ENCODE measurements at places on chromosomes 7 and 10. TPM values are rescaled to one million over a fixed set of nuclear protein-coding genes. Genes with fewer than 3 reads are reported as not detected.

SPDYE9 gene
- polyA plus RNA-seq = 0.10 TPM

SP8 gene
- polyA plus RNA-seq = not detected

HYAL4 gene
- polyA plus RNA-seq = not detected

ATOH7 gene
- polyA plus RNA-seq = not detected

NPM3 gene
- polyA plus RNA-seq = 54.1 TPM

DNA sequence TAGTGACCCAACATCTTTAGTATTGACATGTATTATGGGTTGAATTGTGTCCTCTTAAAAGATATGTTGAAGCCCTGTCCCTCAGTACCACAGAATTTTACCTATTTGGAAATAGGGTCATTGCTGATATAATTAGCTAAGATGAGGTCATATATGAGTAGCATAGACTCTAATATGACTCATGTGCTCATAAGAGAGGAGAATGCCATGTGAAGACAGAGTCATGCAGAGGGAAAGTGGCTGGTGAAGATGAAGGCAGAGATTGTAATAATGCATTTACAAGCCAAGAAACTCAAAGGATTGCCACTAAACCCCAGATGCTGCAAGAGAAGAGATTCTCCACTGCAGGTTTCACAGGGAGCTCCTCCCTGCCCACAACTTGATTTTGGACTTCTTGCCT lies 496.4 kb downstream of the KIF20B start:
- no peak for DNase-seq

- DNase-seq = no peak
Measured at GRCh38 chr10:74652664-74653063, 173.7 kb upstream of the KAT6B start.

DNA sequence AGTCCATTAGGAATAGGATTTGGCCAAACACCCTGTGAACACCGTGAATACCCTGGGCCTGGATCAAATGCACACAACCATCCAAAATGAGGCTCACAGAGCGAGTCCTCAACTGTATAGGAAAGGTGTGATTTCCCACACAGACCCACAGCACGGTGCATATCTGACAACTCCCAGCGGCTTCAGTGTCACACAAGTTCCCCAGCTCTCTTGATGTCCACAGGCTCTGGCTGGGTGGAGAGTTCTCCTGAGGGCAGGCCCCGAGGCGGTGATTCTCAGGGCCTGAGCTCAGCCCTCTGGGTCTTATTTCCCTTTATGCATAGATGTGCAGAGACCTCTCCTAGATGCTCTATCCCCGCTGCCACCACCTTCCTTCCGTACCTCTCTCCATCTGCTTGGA lies 64.1 kb downstream of the SH3PXD2A start:
- no peak for DNase-seq

GRCh38 chr10:76341740-76342139 lies 910.3 kb downstream of the LRMDA start:
- DNase-seq = no peak

DNA sequence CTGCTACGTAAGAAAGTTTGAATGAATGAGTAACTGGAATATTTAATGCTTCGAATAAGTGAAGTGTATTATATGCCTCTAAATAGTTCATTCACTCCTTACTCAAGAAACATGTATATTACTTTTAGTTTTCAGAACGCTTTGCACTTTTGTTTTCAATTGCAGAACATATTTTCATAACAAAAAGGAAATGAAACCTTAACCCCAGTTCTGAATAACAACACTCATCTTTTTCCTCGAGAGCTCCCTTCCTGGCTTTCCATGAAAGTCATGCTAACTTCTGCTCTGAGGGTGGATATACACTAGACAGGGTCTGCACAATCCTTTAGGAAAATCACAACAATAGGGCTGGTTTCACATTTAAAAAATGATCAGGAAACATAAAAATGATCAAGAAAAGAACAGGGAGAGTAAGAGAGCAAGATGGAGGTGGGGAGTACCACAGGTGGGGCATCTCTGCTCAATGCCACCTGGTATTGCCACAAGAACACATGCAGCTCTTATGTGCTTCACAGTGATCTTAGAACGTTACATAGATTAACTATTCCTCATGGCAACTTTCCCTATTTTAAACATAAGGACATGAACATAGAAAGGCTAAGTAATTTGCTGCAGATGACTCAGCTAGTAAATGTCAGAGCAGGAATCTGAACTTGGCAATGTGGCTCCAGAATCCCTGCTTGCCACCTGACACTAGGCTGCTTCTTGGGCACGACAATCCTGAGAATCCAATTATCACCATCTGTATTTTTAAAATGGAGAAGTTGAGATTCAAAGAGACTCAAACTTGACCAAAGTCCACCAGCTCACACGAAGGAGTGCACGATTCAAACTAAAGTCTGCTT lies 219.5 kb upstream of the AOAH start:
- peak; percentile 39 for DNase-seq

DNA sequence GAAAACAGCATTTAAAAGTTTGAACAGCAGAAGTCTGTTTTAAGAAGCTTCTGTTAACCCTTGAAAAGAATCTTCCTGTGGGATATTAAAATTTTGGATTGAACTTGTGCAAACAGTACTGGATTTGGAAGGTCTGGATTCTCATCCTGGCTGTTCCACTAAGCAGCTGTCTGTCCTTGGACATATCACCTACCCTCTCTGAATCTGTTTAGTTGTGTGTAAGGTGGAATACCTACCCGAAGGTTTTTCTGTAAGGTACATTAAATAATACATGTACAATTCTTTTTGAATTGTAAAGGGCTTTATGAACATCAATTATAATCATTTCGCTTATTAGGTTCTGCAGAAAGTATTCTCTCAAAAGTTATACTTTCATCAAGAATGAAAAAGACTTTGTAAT lies 2.2 kb downstream of the PDCD4 start:
- DNase-seq = no peak

DNA sequence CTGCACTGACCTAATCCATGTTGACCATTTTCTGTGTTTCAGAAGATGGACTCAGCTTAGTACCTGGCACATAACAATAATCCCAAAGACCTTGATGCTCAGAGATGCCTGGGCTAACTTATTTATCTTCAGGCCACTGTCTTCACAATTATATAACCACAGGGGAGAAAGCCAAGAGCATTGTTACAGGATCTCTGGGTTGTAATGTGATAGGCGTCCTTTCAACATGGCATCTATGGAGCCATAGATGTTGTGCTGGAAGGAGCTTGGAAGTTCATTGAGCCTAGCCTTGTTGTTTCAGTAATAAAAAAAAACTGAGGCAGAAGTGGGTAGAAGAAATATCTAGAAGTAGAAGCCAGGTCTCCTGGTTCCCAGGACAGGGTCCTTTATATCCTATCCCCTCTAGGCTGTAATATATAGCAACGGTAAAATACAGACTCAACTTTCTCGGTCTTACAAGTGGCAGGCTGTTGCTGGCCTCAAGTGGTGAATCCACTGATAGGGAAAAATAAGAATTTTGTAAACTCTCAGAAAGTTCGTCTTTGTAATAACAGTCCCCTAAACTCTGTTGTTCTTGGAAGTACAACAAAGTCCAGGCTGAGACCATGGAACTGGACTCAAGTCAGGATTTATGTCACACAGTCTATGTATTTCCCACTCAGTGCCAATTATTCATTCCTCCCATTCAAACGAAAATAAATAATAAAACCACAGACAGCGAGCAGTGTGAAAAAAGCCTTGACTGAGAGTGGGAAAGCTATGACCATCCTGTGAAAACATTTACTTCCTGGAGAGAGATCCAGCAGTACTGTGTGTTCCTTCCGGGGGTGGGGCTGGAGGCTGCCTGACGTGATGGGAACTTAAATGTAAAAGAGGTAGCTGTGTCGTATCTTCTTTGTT lies 277.6 kb downstream of the REEP3 start:
- DNase-seq = peak; percentile 89

DNA sequence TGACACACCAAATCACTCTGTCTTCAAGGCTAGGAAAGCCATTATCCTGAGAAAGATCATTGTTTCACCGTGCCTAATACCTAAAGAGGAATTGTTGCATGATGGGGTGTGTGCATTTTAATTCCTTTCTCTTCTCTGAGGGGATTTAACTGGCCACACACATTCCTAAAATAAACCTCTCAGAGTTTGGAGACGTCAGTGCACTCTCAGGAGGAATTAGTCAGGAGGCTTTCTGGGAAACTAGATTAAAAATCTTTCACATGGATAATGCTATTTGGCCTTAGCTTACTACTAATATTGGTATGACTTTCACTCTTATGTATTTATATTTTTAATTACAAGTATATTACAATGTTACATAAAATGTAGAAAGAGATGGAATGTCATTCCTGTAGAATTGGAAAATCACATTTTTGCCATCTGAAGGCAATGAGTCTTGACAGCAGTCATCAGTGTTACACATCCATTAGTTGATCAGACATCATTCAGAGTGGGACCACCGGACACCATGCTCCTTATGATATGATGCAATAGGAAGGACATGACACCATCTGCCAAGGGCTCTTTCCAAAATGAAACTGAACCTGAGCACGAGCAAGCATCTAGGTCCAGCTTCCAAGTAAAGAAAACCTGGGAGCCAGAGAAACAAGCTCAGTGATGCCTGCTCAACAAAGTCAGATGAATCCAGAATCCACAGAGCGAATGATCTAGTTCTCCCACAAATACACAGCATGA lies 43.1 kb upstream of the TMEM273 start:
- DNase-seq = no peak

GRCh38 chr7:145193951-145194350 lies 358.1 kb upstream of the TPK1 start:
- DNase-seq = no peak

- DNase-seq = no peak
Measured at GRCh38 chr7:46530081-46530750, 609.1 kb upstream of the IGFBP3 start.

DNA sequence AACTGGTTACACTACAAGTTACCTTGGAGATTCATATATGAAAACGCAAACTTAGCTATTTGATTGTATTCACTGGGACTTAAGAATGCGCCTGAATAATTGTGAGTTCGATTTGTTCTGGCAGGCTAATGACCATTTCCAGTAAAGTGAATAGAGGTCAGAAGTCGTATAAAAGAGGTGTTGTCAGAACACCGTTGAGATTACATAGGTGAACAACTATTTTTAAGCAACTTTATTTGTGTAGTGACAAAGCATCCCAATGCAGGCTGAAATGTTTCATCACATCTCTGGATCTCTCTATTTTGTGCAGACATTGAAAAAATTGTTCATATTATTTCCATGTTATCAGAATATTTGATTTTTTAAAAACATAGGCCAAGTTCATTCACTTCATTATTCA lies 9.3 kb downstream of the STEAP1 start:
- no peak for DNase-seq

GRCh38 chr7:54180796-54181195 lies 361.4 kb upstream of the VSTM2A start:
- DNase-seq = no peak

- peak; percentile 37 for DNase-seq
Measured at GRCh38 chr7:19368491-19368925, 223.3 kb upstream of the FERD3L start.

- no peak for DNase-seq
Measured at GRCh38 chr10:124670849-124671248, 73.3 kb downstream of the FAM53B start.

DNA sequence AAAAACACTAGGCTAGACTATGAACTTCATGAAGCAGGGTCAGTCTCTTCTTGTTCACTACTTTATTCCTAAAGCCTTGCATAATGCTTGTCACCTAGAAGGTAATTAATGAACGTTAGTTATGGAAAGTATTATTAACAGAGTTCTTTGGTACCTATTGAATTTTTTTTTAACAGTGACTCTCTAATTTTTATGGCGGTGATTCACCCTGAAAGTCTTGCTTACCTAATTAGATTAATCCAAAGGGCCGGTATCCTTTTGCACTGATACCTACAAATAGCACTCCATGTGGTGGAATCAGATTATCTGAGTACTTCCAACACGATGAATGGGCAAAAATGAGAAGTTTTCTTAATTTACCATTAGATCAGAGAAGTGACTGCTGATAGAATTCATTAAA lies 31.7 kb downstream of the STAM start:
- no peak for DNase-seq

Data from muscle of leg (tissue), 16 donors.